ENCODE measurements at places on chromosomes 11 and 22.

- DNase-seq = no peak
Observed at GRCh38 chr11:46246521-46246920, 30.9 kb upstream of the CREB3L1 start.

DNA sequence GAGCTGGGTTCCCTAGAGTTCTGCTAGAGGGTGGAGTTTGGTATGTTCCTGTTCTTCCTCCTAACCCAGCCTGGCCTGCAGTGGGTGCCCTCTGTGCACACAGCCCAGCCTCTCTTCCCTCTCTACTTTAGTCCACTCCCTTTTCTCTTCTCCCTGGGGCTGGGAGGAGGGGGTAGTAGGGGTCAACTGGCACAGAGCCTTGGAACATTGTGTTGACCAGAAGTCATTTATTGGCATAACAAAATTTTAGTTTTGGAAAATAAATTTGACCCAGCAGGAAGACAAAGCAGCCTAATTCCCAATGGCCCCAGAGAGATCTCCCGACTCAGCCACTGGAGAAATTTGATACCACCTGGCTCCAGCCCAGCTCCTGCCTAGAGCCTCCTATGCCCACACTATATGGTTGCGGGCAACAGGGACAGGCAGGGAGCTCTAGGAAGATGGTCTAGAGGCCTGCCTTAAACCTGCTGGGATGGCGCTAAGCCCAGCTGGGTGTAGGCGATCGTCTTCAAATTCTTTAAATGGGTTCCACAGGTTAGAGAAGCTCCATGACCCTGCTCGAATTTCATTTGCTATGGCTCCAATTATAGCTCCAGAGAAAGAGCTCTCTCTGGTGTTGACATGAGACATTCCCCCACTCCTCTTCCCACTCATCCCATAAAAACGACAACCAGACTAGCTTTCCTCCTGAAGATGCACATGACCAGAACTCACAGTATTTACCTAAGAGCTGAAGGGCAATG lies 9.9 kb downstream of the PCSK7 start:
- DNase-seq = peak; percentile 91

- DNase-seq = no peak
Observed at GRCh38 chr11:123856444-123856843, 29.0 kb downstream of the TMEM225 start.

DNA sequence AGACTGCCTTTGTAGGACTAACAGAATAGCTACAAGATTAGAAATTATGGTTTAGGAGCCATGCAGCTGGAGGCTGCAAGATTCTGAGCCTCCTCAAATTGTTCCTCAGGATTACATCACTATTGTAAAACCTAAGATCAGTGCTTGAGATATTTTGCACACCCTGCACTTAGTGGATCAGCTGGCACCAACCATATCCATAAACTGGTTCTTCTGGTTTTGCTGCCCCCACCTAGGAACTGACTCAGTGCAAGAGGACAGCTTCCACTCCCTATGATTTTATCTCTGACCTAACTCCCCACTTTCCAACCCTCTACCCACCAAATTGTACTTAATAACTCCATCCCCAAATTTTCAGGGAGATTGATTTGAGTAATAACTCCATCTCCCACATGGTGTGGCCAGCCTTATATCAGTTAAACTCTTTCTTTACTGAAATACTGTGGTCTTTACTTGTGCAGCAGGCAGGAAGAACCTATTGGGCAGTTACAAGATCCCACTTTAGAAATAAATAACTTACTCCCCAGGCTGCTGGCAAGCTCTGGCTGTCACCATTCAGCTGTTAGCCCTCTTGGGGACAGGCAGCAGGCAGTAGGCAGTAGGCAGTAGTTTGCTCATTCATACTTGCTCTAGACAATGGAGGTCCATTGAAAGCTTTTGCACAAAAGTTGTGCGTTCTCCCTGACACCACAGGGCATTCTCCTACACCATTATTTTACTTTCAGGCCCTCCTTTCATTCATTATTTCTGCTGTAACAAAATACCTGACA lies 119.0 kb downstream of the SLC17A6 start:
- DNase-seq = no peak

DNA sequence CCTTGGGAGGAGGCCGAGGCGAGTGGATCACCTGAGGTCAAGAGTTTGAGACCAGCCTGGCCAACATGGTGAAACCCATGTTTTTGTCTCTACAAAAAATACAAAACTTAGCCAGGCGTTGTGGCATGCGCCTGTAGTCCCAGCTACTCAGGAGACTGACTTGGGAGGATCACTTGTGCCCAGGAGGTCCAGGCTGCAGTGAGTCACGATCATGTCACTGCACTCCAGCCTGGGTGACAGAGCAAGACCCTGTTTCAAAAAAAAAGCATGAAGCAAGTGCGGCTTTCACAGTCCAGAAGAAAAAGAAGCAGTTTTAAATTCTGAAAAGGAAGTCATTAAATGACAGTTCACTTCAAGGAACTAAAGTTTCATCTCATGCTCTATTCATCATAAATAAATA lies 7.1 kb upstream of the LTO1 start:
- DNase-seq = no peak

DNA sequence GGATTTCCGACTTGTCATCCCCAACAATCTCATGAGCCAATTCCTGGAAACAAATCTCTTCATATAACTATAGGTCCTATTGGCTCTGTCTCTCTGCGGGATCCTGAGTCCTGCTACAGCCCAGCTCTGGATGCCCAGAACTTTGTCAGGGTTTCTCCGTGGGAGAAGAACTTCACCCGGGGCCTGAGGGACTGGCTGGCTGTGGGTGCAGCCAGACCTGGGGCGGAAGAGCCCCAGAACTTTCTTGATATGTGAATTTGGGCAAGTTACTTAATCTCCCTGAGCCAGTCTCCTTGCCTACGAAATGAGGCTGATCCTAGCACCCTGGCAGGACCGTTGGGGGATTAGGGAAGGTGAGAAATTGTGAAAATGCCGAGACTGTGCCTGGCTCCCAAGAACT lies 6.6 kb upstream of the TRIM29 start:
- no peak for DNase-seq

- DNase-seq = peak; percentile 47
Observed at GRCh38 chr11:22787551-22788162, 41.9 kb downstream of the SVIP start.

DNA sequence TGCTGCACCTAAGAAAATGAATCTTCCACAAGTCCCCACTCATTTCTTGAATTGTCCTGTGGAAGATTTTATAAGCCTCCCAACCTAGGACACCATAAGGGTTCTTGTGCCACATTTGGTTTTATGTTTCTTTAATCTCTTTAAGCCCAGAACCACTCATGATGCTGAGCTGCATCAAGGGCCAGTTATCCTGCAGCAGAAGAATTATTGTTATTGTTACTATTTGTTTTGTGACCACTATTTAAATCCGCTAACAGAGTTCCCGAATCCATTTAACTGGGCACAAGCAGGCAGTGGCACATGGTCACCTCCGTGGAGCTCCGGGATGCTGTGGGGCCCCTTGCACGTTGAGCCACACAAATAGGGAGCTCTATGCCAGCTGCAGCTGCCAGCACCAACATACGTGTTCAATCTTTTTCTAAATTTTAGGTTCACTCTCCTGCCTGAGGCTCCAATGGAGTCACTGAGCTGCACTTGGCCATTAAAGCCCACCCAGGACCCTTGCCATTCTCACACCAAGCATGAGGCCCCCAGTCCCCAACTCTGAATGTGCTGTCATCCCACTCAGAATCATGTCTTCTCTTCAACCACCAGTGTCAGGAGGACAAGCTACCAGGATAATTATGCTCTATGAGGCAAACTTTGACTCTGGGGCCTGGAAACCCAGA lies 60.6 kb downstream of the DGCR2 start:
- no peak for DNase-seq

DNA sequence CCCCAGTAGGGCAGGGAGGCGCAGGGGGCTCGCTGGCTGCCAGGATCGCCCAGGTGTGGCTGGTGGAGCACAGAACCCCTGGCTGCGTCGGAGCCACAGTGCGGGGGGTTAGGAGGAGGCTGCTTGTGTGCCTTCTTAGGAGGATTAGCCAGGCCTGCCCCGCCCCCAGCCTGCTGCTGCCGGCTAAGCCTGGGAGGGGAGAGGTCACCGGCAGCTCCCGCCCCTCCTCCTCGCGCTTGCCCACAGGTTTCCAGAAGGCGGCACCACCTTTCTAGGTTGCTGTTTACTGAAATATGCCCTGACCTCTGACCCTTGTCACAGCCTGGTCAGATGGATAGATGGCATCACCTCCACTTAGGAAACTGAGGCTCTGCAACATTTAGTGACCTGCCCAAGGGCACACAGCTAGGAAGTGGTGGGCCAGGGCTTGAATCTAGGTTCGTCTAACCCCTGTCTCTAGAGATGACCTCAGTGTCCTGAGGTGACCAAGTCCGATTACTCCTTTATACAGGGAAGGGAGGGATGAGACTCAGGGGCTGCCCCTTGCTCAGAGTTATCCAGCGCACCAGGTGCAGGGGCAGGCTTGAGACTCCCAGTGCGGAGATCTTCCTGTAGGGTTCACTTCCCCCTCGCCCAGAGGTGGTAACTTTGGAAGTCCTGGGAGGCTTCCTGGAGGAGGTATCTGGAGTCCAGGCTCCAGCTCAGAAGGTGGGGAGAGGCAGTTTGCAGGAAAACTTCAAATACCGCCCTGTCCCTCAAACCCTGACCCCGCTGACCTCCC lies 44.0 kb downstream of the MYO7A start:
- no peak for DNase-seq

GRCh38 chr11:58912124-58912523 lies 27.2 kb upstream of the GLYATL1 start:
- no peak for DNase-seq

DNA sequence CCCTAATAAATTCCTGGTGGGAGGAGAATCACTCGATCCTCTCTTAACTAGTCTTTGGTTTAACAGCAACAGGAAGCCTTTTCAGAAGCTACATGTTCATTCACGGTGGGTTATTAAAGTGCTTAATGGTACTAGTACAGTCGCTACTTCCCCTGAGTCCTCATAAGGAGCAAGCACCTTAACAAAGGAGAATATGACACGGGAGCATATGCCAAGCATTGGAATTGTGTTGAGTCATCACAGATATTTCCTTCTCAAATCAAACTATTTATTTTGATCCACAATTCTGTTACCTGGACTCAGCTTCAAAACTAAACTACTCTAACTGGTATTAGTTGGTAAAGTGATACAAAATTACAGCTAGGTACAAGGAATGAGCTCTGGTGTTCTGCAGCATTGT lies 177.5 kb upstream of the CTSC start:
- DNase-seq = no peak

DNA sequence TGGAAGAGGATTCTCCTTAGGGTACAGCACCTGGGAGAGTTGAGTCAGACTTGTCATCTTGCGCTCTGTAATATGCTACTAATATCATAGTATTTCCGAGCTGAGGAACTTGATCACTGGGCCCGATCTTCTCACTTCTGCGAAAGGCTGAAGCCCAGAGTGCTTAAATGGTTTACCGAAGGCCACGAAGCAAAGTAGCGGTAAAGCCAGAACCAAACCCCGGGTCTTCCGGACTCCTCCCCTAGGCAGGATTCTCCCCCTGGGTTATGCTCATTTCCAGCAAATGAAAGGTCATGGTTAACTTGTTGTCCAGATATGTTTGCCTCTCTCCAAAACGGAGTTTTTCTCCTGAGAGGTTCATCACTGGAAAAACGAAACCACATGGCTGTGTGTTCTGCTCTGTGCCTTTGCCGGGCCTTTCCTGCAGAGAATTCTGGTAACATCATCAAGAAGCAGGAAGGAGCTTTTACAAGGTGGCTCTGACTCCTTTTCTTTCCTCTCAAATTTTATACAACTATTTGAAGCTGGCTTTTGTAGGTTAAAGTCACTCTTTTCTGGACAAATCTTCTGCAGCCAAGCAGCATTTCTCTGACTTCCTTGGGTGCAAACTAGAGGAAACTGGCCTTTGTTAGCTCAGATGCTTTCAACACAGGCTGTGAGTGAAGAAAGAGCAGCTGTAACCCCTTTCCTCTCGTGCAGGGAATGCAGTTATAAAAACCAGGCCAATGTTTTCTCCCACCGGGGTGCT lies 35.5 kb downstream of the UBASH3B start:
- no peak for DNase-seq

- peak; percentile 30 for DNase-seq
Observed at GRCh38 chr11:69636512-69637197, 4.3 kb upstream of the CCND1 start.

- DNase-seq = peak; percentile 60
Observed at GRCh38 chr22:24592851-24593558, at the start of gene LRRC75B. Gene LRRC75B, minus strand, starts transcription at chr22:24593073. Its CDS starts 34 bp downstream, at chr22:24593039.

- no peak for DNase-seq
Observed at GRCh38 chr11:133388260-133388659, 144.0 kb downstream of the OPCML start.

GRCh38 chr11:92384358-92384757 lies 159.7 kb downstream of the FAT3 start:
- DNase-seq = no peak

GRCh38 chr11:73597336-73597955 lies 466 bp downstream of the FAM168A start:
- DNase-seq = no peak

DNA sequence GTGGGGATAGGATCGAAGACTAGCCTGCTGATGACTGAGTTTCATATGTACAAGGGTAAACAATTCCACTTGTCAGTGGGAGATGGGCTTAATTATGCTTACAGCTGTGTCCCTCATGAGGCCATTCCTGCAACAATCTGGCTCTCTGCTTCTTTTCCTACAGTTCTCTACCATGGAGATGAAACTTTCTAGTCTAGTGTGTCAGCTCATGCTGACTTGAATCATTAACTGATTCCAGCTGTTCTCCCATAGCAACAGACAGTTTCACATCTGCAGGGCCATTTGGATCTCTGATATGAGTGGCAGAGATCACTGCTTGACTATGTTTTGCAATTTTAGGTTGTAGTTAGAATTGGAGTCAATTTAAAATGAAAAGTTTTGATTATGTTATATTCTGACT lies 1251.7 kb upstream of the RAG2 start:
- DNase-seq = no peak

DNA sequence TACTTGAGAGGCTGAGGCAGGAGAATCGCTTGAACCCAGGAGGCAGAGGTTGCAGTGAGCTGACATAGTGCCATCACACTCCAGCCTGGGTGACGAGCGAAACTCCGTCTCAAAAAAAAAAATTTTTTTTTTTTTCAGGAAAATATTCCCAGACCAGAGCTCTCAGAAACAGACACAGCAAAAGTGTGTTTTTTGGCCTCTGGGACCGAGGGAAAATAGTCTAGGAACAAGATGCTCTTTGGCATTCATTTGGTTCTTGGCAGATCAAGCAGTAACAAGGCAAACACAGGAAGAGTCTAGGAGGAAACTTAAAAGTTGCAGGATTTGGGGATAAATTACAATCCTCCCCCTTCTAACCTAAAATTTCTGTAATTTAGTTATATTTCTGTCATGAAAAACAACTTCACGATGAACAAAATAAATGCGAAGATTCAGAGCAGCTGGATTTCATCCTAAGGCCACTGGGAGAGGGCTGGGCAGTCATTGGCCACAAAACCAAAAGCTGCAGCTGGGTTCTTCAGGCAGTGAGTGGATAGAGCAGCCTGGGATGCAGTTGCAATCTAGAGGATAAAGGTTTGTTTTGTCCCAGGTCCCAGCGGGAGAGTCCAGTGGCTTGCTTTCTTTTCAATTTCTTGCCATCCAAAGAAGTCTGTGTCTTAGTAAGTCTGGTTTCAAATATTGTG lies 19.7 kb downstream of the ATG16L2 start:
- no peak for DNase-seq

GRCh38 chr11:44596525-44597276 lies 31.2 kb downstream of the CD82 start:
- DNase-seq = no peak

Data from NCI-H1092 (cell line).